ENCODE measurements at places on chromosomes 3 and 15.

DNA sequence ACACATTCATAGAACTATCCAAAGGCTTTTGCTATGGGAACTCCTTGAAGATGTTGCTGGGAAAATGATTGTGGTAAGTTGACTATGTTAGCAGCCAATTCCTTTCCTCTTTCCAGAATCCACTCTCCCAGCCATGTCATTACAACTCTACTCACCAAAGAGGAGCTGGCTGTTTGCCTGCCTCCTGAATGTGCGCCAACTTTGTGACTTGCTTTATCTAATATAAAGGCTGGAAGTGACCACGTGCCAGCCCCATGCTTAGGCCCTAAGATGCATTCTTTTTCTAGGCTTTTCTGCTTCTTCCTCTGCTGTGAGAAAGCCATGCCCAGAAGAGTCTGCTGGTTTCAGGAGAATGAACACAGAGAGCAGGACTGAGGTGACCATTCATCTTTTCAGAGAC is 182.2 kb downstream of the GABRB3 start:
- DNase-seq: no peak

DNA sequence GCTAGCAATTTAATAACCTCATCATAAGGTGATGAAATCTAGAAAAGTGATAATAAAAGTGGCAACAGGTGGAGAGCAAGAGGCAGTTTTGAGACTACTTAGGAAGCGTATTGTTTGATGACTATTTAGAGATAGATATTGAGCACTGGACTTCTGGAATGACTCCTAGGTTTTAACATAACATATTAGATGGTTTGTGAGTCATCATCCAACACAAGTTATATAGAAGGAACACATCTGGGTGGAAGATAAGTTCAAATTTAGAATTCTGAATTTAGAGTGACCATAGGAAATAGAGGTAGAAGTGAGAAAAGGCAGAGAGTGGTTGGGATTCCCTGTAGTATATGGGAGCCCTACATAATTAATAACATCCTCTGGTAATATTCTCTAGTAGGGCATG is 282.8 kb upstream of the ALCAM start:
- DNase-seq: no peak

- DNase-seq: no peak
These were observed 16.3 kb downstream of the ARL8B start for GRCh38 chr3:5138214-5138981.

- no peak for DNase-seq
These were observed 79.7 kb upstream of the CDIN1 start for GRCh38 chr15:36499412-36500389.

GRCh38 chr3:24288496-24289236 is 206.0 kb downstream of the THRB start:
- no peak for DNase-seq

DNA sequence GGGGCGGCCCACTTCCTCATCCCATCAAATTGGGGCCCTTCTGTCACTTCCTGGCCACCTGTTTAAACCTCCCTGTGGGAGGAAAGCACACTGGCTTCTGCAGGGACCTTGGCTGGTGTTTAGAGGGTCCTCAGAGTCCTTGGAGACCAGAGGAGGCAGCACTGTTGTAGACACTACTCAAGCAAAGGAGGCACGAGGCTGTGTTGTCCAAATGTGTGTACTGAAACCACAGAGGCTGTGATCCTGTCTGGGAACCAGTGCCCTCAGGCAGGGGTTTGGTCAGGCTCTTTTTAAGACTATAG is 12.4 kb upstream of the SEC13 start:
- no peak for DNase-seq

GRCh38 chr15:98873441-98874218 is 134.0 kb downstream of the PGPEP1L start:
- no peak for DNase-seq

DNA sequence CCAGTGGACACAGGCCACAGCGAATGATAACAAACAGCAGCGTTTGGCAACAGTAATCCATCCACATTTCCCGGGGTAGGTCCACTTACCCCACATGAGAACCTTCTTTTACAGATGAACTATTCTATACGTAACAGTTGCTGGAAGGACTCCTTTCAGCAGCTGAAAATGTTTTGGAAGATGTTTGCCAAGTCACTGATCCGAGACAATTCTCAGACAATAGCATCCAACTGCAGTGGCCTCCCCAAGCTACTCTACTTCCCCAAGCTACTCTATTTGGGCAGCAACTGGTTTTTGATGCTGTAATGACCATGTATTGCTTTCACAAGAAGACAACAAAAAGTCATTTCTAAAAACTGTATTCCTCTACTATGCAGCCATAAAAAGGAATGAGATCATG is 87.5 kb downstream of the ADAMTS17 start:
- DNase-seq: no peak

- no peak for DNase-seq
These were observed 311.1 kb upstream of the KCNH8 start for GRCh38 chr3:18837137-18837755.

DNA sequence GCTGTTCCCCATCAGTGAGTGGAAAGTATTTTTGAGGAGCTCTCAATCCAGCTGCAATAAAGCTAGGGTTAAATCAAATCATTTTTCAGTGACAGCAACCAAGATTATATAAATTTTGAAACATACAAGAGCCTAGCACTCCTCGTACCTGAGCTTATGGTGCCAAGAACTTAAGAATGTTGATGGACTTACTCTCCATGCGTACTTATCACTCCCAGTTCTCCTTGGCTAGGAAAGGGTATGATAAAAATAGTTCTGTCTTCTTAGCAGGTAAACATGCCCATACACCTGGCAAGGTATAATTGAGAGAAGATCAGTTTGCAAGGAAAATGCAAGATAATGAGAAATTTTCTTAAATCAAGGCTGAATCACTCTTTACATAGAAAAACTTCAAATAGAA is 64.5 kb upstream of the SEMA6D start:
- DNase-seq: no peak

GRCh38 chr3:115996420-115997108 is 373.3 kb downstream of the GAP43 start:
- no peak for DNase-seq

GRCh38 chr3:14418296-14419250 is 16.2 kb downstream of the SLC6A6 start:
- no peak for DNase-seq

DNA sequence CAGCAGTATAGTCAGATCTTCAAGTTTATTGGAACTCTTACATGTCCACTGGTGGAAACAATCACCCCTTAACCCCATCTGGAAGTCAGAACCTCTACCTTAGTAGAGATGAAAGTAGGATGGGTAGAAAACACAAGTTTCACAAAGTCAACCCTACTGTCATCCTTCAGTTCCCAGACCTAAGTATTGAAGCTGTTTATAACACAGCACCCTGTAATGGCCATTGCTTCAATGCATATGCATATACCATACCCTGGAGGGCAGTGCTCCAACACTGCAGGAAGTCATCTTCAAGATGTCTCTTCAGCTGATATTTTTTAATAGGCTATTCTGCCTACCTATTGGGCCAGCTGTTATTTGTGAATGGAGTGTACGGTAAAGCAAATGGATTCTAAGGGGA is 241.3 kb downstream of the UBE2E2 start:
- DNase-seq: no peak

GRCh38 chr3:124627501-124627908 is 102.7 kb upstream of the UMPS start:
- DNase-seq: no peak

DNA sequence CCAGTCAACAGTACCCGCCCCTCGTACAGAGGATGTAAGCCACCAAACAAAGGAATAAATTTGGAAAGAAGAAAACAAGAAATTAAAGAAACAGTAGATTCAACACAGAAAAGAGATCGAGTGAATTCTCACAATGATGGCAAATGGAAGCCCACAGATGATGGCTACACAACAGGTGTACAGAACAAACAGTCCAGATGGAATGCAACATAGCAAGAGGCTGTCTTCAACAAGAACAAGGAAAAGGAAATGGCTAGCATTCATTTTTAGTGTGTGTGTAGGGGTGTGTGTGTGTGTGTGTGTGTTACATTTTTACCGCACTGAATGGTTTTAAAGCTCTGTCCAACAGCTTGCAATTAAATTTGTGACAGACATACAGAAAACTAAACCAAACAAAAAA is 12.9 kb downstream of the NEDD4 start:
- DNase-seq: no peak

GRCh38 chr3:121883507-121883906 is 10.7 kb upstream of the SLC15A2 start:
- no peak for DNase-seq

DNA sequence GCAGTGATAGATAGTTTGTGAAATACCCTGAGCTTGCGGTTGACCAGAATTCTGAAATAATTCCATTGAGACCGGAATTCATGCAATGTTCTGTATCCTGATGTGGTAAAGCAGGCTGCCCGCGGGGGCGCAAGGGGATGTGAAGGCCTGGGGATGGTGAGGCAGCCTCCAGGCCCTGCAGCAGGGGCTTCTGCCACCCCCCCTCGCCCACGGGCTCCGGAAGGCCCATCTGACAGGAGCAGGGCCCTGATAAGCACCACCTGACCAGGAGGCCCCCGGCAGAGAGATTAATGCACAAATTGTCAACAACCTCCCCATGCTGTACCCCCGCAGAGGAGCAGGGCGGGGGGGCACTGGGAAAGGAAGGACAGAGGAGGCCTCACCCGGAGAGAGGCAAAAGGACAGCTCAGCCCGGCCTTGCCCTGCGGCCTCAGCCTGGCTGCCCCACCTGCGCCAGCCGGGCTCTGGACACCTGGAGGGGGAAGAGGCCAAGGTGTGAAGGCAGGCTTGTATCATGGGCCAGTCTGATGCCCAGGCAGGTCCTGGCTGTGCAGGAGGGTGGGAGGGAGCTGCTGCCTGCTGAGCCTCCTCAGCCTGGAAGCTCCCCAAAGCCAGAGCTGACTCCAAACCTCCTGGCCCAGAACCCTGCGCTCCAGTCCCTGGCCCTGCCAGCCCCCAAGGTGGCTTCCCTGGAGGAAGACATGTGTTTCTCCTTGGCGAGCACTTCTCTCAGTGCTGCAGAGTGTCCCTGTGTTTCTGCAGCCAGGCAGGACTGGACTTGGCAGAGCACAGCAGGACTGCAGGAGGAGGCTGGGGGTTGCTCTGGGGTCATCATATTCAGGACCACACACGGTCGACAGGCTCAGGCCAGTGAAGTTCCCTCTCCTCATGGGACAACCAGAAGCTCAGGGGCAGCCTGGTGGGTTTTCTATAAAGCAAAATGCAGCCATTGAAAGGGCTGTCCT is 46.5 kb downstream of the RPN1 start:
- DNase-seq: no peak

DNA sequence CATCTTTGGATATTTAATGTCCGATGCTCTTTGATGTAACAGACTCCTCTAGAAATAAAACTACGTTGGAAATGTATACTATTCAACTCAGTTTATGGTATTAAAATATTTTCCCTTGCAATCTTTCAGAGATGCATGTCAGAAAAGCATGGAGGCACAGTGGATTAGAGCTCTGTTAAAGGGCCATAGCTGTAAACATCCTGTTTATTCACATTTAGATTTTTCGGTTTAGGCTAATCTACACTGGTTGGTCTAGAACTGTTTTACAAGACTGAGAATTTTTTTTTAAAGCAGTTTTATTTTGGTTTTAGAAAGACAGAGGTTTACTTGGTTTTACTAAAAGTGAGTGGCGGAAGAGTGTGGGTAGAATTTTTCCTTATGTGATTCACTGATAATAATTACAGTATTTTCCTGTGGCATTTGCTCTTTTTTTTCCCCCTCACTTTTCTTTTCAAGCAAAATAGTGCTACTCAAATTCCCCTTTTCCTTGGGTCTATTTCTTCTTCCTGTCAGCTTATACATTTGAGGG is 132.1 kb downstream of the IL1RAP start:
- DNase-seq: no peak

DNA sequence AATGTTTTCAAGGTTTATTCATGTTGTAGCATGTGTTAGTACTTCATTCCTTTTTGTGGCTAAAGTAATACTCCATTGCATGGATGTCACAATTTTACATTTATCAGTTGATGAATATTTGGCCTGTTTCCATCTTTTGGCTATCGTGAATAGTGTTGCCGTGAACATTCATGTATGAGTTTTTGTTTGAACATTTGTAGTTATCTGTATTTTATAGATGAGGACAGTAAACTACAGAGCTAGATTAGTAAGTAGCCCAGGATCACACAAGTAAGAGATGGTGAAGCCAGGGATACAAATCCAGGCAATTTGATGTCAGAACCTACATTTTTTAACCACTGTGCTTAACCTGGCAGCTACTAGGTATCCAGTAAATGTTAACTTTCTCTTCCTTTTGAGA is 63.2 kb downstream of the ASTE1 start:
- no peak for DNase-seq

GRCh38 chr3:38617137-38617536 is 32.4 kb downstream of the SCN5A start:
- no peak for DNase-seq

- DNase-seq: no peak
These were observed 191.3 kb downstream of the ADAMTSL3 start for GRCh38 chr15:83845230-83845629.

GRCh38 chr3:111852540-111852939 is 6.5 kb upstream of the PHLDB2 start:
- no peak for DNase-seq

DNA sequence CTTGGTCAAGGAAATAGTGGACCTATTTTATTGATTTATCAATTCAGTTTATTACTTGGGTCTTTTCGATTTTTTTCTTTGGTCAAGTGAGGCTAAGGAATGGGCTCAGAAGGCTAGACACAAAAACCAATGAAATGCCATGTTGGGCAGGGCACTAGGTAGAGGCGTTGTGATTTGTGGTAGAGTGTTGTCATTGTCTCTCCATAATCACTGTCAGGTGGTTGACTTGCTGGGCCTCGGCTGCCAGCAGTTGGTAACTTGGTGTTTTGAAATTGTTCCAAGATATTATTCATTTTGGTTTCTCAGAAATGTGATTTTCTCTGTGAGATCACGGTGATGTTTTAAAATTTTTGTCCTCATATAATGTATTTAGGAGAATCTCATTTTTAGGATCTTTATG is 173.6 kb downstream of the KLHL25 start:
- DNase-seq: no peak

- DNase-seq: no peak
These were observed 773.7 kb upstream of the NR2F2 start for GRCh38 chr15:95556866-95557225.

DNA sequence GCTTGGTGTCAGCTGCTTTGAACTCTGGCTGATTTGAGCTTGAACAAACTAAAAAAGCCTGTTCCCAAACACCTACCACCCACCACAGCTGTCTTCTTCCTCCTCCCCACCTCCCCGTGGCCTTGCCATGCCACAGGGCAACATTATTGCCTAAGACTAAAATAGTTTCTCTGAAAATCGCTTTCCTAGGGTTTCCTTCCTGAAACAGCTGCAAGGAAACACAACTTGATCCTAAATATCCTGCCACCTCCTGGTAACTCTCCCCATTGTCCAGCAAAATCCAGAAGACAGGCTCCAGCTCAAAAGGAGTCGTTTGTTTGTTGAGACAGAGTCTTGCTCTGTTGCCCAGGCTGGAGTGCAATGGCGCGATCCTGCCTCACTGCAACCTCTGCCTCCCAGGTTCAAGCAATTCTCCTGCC is 193.9 kb upstream of the TPM1 start:
- DNase-seq: no peak

- DNase-seq: no peak
These were observed 44.2 kb upstream of the ZBTB38 start for GRCh38 chr3:141323936-141324704.
